ENCODE measurements at places on chromosomes 11 and 22.

DNA sequence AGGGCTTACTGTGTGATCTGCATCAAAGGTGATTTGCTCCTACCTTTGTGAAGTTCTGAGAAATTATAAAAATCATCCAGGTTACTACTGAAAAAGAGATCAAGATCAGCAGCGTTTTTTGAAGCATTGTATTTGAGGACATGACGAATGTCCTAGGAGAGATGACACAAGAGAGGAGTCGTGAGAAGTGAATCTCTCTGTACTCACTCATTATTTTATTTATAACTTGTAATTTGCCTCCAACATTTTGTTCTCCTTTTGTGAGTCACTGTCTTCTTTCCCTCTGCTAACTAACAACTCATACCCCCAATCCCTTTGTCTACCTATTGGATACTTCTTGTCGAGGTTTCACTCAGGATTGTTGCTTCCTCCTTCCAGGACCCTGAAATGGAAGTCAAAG lies 8.6 kb downstream of the NXPE1 start:
- DNase-seq = no peak

GRCh38 chr11:1302461-1303125 lies 6.8 kb downstream of the TOLLIP start:
- DNase-seq = no peak

DNA sequence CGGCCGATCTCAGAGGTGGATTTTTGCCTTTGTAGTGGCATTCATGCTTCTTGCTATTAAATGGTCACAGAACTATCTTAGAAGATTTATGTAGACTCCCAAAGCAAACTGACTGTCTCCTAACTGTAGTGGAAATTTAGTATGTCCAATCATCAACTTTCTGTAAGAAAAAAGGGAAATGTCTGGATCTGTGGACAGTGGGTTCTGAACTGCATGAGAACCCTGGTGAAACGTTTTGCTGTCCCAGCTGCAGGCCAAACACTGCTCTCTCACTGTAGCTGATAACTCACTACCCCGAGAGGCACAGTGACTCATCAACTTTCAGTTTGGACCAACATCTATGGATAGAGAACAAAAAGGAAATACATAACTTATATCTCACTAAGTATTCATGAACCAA lies 387.1 kb downstream of the SOX6 start:
- no peak for DNase-seq

GRCh38 chr22:36921309-36922104 lies 8.1 kb downstream of the CSF2RB start:
- no peak for DNase-seq

DNA sequence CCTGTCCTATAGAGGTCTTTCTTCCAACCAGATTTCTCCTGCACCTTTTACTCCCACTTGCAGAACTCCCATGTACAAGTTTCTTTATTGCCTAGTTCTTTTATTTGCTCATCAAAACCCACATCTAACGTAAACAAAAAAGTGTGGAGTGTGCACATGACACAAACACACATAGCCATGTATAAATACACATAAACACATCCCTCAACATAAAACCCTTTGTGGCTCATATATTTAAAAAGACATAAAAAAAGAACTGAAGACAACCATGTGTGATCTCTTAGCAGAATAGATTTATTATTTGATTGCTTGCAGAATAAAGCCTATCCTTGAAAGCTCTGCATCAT lies 1.7 kb downstream of the HBG2 start:
- DNase-seq = no peak

- DNase-seq = peak; percentile 66
These were observed 41.4 kb downstream of the DKK3 start for GRCh38 chr11:11966826-11967668.

DNA sequence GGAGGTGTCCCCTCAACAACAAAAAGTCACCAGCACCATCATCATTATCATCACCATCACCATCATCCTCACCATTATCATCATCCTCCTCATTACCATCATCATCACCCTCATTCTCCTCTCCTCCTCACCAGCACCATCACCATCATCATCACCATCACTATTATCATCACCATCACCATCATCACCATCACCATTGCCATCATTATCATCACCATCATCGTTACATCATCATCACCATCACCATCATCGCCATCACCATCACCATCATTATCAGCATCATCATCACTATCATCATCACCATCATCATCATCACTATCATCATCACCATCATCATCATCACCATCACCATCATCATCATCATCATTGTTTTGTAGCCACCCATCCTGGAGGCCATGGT lies 212.6 kb downstream of the MN1 start:
- DNase-seq = no peak

DNA sequence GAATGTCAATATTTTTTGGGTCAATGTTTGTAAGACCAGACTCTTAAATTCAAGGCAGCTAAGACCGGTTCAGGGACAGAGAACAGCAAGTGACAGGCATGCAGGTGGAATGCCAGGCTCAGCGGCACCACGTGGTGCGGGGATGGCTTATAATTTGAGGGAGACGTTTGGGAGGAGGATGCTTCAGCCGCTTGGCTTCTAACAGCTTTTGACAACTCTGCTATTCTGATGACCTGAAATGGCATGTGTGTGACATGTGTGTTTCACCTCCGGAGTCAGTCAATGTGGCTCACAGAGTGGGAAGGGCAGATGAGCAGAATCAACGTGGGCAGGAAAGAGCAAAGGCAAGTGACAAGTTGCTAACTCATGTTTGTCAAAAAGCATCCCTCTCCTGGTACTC lies 228.3 kb downstream of the KIRREL3 start:
- DNase-seq = no peak

DNA sequence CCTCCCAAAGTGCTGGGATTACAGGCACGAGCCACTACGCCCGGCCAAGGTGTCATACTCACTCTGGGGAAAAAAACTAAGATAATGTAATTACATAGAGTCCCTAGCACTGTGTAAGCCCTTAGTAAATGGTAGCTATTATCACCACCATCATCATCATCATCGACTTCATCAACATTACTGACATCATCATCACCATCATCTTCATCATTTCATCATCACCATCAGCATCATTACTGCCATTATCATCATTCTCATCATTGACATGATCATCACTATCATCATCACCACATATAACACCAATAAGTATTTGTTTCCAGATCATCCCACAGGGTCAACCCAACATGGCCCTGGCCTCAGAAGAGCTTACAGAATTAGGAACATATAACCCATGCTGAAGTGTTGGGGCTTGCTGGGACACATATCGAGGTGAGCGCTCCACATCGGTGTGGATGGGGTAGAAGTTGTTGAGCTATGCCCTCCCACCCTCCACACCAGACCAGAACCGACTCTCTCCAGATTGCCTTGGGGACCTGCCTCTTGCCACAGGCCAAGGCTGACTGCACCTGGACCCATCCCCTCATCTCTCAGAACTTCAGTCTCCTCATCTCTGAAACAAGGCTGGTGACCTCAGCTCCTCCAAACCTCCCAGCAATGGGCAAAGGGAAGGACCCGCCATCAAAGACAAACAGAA lies 14.7 kb upstream of the CD5 start:
- DNase-seq = no peak

DNA sequence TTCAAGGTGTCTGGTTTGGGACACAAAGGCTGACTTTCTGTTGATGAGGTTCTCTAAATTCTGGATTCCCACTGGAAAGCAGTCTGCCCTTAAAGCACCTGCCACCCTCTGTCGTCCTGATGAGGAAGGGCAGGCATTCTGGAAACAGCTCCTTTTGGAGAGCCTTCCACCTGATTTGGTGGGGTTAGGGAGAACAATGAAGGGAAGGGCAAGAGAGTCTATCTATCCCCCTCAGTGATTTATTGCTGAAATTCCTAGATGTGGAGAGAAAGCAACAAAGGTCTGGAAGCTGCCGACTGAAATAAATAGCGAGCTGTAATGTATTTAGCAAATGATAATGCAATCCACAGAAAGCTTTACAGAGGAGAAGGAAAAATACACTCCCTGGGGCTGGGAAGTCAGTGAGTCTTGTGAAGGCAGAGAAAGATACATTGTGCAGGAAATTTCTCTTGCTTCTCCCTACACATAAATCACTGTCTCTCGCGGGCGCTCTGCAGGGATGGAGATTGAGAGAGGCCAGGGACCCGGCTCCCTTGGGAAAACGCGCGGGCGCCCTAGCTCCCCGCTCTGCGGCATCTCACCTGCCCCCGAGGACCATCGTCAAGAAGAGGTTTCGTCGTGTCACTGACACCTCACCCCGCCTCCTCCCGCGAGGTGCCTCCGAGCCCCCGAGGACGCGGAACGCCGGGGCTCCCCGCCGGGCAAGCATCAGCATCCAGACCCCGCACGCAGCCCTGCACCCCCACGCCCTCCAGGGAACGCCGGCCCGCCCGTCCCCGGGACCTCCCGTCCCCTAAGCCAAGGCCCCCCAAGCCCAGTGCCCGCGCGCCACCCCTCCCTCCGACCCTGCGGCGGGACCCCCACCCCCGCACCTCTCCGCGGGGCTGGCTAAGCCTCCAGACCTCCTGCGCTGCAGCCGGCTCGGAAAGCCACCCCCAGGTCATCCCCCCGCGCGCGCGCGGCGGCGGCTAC lies 673 bp downstream of the CDON start:
- DNase-seq = peak; percentile 12

DNA sequence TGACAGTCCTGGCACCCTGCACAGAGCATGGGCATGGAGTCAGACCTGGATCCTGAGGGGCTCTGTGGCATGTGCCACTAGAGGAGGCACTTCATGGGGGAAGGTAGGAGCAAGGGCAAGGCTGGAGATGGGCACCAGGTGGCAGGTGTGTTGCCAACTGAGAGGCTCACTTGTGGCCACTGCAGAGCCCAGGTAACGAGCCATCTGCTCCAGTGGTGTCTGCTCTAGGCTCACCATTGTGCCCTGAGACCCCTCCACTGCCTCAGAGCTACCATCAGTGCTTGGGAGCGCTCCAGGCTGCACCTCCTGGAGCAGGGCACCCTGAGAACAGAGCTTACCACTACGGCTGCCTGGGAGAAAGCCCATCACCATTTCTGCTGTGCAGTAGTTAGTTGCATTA lies 1.3 kb upstream of the ZDHHC8 start:
- DNase-seq = no peak

DNA sequence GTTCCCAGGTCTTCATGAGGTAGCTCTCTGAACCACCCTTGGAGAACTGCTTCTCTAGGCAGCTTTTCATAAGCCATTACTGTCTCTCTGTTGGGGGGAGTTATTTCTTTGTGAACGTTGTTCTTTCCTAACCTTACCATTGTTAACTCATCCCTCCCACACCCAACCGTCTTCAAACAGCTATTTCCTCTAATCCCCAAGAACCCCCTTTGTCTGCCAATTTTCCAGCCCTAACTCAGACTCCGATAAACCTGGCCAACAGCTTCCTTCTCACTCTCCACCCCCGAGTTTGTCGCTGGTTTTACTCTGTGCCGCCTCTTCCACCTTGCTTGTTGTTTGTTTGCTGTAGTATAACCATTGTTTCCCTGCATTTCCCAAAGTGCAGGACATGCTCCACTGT lies 131.5 kb downstream of the CCDC34 start:
- DNase-seq = no peak

DNA sequence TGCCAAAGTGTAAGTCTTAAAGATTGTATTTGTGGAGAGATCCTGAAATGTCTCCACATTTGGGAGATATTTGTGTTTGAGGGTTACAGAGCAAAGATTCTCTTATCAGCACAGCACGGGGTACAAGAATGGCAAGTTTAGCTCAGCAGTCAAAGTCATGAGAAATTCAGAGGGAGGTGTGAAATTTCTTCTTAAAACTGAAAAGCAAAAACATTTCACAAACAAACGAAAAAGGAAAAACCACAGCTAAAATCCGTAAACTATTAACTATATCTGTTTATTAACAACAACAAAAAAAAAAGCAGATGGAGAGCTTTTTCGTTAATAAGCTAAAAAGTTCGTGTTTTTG lies 40.9 kb upstream of the ETS1 start:
- DNase-seq = no peak

- no peak for DNase-seq
These were observed 19.1 kb upstream of the OOSP1 start for GRCh38 chr11:59918987-59919589.

DNA sequence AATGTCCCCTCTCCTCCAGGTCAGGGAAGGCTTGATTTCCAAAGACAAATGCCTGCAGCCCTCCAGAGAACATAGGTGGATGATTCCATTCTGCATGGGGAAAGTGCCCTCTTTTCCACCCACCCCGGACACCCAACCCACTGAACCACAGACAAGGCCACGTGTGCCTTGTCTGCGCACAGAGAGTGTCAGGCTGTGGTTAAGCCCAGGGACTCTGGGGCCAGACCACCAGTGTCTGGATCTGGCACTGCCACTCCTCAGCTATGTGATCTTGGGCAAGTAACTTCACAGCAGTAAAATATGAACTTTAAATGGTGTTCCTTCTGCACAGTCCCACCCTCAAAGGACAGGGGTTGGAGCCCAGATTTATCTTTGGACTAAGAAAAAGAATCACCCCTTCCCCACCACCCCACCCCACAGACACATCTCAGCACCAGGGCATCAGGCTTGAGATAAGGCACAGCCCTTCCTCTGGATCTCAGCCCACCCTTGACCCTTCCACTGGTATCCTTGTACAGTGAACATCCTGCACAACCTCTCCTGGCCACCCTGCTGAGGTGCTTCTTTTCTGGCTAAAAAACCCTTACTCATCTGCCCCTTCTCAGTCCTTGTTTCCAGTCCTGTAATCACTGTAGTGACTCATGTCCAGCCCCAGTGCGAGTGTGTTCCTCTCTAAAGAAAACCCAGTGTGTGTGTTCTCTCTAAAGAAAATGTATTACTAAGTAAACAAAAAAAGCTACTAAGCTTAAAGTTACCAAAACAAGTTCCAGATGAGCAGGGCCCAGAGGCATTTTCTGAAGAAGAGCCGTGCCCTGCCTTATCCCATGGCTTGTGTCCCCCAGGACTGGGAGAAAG lies 1.9 kb upstream of the PTGDR2 start:
- no peak for DNase-seq

GRCh38 chr22:26529345-26529744 lies 17.1 kb upstream of the TFIP11 start:
- DNase-seq = no peak

- DNase-seq = no peak
These were observed 45.5 kb downstream of the ALX4 start for GRCh38 chr11:44264438-44264749.

- no peak for DNase-seq
These were observed 243.5 kb downstream of the SBF2 start for GRCh38 chr11:10050561-10050960.

DNA sequence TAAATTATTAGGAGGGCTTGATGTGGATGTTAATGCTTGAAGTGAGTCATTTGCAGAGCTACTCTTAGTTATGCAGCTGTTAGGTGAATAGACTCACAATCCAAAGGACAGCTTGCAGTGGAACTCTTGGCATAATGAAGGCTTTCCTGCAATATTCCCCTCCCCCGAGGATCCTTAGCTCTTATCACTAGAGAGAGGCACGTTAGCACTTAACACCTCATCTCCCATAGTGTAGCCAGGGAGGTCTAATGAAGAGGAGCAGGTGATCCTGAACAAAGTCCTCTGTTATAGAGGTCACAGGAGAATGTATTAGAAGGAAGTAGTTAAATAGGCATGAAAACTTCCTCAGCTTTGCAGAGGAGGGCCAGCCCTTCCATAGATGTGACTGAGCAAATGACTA lies 919.2 kb upstream of the FAT3 start:
- no peak for DNase-seq
